ENCODE measurements at places on chromosomes 6 and 20.
A peak's percentile ranks its signal among the peaks of the same experiment; 100 is the strongest.

- DNase-seq = no peak
Measured at GRCh38 chr20:15600565-15600964, 972.7 kb downstream of the KIF16B start.

GRCh38 chr6:128499079-128499731 is 21.2 kb downstream of the PTPRK start:
- DNase-seq = no peak

DNA sequence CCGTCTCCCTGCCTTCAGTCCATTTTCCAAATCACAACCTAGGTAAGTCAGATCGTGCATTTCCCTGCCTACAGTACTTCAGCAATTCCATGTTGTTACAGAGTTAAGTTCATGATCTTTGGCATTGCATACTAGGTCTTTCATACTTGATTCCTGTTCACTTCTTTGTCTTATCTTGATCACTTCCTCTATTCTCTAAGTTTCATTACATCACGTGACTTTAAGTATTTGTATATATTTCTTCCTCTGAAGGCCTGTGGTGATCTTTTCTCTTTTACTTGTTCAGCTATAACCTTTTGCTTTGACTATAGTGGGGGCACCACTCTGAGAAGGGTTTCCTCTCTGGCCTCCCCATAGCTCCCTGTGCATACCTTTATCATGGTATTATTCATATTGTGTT is 100.2 kb downstream of the TRMT11 start:
- no peak for DNase-seq

GRCh38 chr6:12291071-12291838 is 1.1 kb downstream of the EDN1 start:
- DNase-seq = no peak

DNA sequence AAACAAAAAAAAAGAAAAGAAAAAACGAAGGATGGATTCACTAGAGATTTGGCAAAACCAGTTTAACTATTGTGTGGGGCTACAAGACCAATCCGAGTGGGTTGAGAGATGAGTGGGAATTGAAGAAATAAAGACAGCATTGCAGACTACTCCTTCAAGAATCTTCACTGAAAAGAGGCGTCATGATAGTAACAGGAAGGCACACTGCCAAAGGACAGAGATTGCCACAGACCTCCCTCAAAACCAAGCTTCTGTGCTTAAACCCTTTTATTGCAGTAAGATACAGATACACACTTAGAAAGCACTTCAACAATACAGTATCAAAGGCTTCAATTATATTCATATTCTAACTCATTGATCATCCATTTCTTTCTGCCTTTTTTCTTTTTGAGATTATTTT is 103.9 kb downstream of the IPCEF1 start:
- peak; percentile 26 for DNase-seq

GRCh38 chr6:112620812-112621569 is 273.9 kb downstream of the RFPL4B start:
- peak; percentile 66 for DNase-seq

DNA sequence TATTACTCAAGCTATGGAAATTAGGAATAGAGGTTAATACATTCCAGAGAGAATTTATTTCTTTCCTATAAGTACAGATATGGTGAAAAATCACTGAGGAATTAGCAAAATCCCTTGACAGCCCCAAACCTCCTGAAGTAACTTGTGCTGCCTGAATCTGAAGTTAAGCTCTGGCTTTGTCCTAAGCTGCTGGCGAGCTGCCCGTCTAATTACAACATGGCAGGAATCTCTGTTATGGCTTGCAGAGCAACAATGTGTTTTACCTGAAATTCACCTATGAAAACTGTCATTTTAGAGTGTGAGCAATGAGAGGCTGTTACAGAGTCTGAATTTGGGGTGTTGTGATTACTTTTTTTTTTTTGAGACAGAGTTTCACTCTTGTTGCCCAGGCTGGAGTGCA is 22.5 kb upstream of the IYD start:
- DNase-seq = peak; percentile 36

- DNase-seq = no peak
Measured at GRCh38 chr6:125804264-125804663, 13.5 kb downstream of the NCOA7 start.

DNA sequence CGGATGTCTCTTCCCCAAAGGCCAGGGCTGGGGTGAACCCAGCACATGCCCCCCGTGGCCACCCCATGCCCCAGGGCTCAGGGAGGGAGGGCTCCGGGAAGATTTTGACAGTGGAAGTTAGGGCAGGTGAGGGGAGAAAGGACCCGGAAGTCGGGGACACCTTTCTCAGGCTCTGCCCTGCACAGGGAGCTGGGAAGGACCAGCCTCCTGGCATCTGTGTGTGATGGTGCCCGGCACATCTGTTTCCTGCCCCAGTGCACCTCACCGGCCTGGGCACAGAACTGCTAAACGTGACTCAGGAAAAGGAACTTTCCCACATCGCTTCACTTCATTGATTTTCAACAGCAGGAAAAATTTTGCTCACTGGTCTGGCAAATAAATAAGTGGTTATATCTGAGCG is 141.1 kb upstream of the AFDN start:
- no peak for DNase-seq
